Breast epithelium (tissue), 4 donors: ENCODE measurements at places on chromosomes 3 and 15. TPM values are rescaled to one million over a fixed set of nuclear protein-coding genes. Genes with fewer than 3 reads are reported as not detected.

DNA sequence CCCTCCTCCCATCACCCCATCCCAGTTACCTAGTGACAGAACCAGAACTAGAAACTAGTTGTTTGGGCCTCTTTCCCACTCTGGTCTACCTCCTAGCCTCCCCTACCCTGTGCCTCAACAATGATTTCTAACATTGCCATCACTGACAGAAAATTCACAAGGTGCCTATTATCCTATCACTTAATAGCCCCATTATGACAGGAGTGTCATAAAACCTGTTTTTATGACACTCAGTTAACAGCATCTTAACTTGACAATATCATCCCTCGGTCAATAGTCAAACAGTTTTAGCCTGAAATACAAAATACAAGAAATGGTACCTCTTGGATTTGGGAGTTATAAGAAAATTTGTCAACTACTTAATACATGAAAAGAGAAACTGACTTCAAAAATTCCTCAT, 46.5 kb downstream of the ULK4 start:
- DNase-seq: no peak

- DNase-seq: no peak
Observed at GRCh38 chr3:183537295-183537730, 18.2 kb downstream of the KLHL6 start.

GRCh38 chr3:19250959-19251610, 102.8 kb downstream of the KCNH8 start:
- DNase-seq: no peak

The NR2F2 gene
- 13.6 TPM for total RNA-seq

DNA sequence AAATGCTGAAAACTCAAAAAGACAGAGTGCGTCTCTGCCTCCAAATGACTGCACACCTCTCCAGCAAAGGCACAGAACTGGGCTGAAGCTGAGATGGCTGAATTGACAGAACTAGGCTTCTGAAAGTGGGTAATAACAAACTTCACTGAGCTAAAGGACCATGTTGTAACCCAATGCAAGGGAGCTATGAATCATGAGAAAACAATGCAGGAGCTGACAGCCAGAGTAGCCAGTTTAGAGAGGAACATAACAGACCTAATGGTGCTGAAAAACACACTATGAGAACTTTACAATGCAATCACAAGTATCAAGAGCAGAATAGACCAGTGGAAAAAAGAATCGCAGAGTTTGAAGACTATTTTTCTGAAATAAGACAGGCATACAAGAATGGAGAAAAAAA, 10.1 kb upstream of the AVEN start:
- no peak for DNase-seq

DNA sequence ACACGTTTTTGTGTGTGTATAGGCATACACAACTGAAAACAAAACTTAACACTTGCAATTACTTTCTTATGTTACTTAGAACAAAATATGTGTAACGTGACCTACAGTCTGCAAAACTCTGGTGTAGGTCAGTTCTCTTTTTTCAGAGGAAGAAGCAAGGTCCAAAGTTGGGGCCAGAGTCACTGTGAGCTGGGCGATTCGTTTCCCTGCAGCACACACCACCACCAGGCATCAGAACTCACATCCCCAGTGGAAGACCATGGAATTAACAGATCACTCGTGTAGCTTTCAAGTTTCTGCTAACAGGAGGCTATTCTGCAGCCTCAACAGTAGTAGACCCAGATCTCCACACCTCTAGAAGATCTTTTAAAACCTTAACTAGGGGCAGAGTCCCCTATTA, 25.8 kb downstream of the ANP32A start:
- no peak for DNase-seq

DNA sequence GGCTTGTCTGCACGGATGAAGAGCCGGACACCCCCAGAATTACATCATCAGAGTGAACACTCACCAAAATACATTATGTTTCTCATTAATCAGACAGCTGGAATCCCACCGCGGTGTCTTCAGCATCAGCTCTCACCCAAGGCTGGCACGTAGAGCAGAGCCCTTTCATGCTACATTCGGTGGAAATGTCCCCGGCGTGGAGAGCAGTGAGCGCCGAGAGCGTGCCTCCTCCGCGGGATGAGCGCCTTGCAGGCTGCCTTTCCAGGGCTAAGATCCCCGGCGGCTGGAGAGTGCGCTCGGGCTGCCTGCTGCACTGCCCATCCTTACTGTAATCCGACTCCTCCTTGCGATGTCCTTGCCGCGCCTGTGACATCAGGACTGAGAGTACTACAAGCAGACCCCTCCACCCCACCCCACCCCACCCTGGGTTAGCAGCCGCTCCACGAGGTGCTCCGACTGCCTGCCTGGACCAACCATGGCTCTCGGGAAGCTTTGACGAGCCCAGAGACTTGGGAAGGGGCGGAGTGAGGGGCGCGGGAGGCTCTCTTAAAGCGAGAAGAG, at the start of gene ZNF385D:
Gene ZNF385D, minus strand, starts transcription at position 380 of the 561 bp plus-strand sequence. Its CDS starts 294 bp downstream, at position 86.
- DNase-seq: peak; percentile 39

The AGBL1 gene
- total RNA-seq: not detected

The RNF7 gene
- 101 TPM for total RNA-seq

DNA sequence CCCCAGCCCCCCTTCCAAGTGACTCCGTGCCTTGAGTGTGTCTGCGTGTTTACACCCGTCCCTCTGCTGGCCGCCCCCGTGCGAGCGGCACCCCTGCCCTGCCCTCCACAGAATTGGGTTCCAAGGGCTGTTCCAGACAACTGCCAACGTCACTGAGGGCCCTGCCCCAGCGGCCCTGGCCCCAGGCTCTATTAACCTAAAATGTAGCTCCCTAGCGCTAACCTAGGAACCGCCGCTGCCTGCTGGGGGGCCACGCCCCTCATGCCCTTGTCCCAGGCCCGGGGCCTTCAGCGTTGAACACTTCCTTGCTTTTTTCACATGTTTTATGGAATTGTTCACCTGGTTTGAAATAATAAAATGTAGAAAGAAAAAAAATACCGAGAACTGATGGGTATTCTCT, 10.0 kb upstream of the SEMA3B start:
- no peak for DNase-seq

DNA sequence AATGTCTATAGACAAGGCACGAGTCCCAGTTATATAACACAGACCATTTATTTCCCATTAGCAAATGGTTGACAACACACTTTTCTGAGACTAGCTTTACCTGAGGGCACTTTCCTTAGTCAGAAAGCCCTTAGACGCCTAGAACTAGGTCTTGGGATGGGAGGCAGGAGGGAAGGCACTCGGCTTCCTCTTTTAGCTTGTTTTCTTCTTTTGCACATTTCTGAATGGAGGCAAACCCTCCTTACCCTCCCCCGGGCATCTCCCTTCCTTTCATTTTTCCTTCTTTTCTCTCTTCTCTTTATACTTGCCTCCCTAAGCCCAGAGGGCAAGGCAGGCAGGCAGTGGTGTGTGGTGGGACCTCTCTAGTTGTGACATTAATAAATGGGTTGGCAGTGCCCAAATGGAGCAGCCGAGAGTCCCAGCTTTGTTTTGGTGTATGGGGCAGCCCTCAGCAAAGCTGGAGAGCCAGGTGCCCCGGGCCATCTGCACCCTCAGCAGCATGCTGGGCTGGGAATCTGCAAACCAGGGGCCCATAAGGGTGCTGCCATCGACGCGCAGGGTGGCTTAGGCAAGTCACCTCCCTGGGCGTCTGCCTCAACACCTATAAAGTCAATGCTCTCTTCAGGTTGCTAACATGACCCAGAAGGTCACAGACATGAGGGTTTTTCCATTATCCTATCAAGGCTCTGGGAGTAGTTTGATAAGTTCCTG, 21.1 kb upstream of the BCL2L10 start:
- no peak for DNase-seq

DNA sequence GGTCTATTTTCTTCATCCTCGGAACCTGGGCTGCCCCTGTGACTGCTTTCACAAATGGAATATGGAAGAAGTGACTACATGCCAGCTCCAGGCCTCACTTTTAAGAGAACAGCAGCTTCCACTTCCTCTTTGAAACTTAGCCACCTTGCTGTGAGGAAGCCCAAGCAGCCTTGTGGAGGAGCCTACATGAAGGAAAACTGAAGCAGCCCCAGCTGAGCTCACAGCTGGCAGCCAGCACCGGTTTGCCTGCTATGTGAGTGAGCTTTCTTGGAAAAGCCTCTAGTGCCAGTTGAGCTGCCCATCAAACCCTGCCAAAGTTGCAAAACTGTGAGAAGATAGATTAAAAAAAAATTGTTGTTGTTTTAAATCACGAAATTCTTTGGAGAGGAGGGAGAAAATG, 498.0 kb upstream of the PROK2 start:
- no peak for DNase-seq

- DNase-seq: peak; percentile 78
Observed at GRCh38 chr3:44624749-44625480, at the start of gene ZNF197. Gene ZNF197 (plus strand): TSS chr3:44625036. CDS start chr3:44629155, 4,119 bp downstream.

The ILDR1 gene
- total RNA-seq: 3.3 TPM

The UBL7 gene
- total RNA-seq: 48.9 TPM

DNA sequence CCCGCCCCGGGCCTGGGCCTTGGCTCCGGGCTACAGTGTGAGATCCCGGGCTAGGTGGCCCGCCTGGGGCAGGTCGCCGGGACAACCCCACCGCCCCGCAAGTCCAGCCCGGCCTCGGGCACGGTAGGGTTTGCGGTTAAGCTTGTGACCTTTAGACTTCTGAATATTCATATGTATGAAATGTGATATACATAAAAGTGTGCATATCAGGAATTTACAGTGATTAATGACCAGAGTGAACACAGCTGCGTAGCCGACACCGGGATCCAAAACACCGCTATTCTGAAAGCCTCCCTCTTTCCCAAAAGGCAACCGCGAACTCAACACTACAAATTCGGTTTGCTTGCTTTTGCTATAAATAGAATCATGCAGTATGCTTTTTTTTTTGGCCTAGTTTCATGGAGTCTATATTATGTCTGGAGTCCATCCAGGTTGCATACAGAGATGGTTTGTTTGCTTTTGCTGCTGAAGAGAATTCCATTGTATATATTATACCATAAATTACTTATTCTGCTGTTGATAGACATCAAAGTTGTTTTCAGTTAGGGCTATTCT, 636 bp upstream of the SNRPA1 start:
- no peak for DNase-seq

GRCh38 chr3:140627756-140628155, 50.1 kb upstream of the TRIM42 start:
- DNase-seq: no peak

The CHDH gene
- total RNA-seq: 67.0 TPM

DNA sequence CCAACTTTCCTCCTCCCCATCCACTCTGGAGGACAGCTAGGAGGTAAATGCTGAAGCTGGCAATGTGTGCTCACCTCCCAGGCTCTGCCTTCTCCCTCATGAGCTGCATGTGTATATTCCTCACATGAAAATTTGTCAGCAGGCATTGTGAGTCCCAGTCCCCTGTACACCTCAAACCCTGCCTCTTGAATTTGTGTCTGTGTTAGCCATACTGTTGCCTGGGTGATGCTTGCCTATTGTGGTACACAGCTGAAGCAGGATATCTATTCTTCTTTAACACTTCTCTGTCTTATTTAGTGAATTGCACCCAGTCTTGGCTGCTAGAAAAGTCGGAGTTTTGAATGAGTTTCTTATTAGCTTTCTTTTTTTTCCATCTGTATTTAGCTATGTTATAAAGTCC, 586.0 kb upstream of the TGFBR2 start:
- no peak for DNase-seq

DNA sequence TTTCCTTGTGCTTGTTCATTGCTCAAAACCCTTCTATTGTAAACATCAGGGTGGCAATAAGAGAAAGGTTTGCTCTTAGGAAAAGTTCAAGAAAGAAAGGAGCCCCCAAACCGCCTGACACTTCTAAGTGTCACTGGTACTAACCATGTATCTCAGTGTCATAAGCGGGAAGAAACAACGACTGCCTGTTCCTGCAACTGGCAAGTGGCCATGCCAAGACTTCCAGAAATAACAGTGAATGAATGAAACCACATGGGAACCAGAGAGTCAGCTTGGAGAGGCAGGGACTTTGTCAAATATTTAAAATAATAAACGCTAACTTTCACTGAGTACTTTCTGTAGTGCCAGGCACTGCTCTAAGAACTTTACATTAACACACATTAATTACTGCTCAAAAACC, 1.1 kb downstream of the PLSCR2 start:
- DNase-seq: no peak

DNA sequence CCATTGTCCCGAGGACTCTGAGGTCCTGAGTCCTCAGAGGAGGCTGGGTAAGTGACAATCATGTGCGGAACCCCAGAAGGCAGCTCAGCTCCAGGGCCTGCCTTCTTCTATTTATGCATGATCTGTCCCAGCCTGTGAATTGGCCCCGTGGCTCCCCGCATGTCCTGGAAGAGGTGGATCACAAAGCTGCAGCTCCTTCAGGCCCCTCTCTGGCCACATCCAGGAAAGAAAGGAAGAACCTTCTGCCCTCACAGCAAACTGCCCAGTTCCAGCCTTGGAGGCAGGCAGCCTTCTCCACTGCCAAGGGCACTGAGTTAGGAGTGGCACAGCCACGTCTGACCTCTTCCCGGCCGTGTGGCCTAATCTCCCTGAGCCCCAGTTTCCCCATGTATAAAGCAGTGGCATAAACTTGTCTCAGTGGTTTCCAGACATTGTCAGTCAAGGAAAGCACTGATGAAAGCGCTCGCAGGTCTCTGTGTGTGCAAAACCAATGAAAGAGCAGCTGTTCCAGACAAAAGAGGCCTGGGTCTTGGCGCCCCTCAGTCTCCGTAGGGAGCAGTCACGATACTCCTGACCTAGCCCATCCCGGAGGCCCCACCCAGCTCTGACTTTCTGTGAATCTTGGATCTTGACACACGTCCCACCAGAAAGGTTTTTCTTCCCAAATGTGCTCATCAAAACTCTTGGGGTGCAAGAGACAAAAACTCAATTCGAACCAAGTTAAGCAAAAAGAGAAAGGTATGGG, 497.3 kb downstream of the SHQ1 start:
- DNase-seq: no peak

The ITPR1 gene
- total RNA-seq: 174 TPM

The SNX22 gene
- total RNA-seq: 1.5 TPM

DNA sequence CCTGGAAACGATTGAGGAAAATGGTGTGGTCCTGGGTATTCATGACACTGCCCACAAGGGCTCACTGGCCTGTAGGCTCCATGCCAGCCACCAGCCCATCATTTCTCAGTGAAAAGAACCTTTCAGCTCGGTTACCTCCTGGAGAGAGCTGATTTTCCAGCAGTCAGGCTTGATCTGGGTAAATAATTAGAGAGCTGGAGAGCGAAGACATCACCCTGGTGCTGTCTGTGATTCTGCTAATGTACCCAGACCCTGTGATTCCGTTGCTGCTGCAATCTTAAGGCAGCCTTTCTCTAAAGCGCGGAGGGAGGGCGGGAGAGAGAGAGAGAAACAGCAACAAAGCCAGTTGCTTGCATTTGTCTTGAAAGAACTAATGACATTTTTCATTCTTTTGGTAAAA, 221.9 kb upstream of the TOPAZ1 start:
- no peak for DNase-seq

- DNase-seq: no peak
Observed at GRCh38 chr3:186094696-186095425, 14.0 kb downstream of the ETV5 start.
